ENCODE measurements at places on chromosomes 6 and 20.

DNA sequence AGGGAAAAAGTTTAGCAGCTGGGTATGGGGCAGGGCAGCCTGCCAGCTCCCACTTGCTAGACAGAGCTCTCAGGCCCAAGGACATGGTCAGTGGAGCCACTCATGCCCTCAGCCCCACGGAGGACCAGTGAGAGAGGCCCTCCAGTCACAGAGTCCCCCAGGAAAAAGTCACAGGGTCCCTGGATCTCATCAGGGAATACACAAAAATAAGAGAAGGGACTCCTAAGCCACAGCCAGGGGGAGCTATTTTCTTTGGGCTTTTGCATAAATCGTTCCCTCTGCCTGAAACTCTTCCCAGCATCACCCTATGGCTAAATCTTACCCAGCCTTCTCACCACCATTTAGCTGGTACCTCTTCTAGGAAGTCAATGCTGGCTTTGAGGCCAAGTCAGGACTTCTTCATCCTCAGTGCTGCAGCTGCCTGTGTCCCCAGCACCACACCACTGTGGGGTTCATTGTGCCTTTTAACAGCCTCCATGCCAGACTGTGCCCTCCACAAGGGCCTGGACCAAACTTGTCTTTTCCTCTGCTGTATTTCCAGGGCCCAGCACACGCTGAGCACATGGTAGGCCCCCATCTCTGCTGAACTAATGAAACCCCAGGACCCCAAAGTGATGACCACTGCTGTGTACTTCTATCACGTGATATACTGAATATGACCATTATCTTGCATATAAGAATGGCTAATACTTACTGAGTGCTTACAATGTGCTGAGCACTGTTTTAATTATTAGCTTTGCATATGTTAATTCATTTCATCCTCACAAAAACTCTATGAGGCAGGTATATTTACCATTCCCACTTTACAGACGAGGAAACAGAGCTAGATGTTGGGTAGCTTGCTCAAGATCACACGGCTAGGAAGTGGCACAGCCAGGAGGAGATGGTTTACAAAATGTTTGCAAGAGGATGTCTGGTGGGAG, 2.0 kb downstream of the ZNF335 start:
- no peak for DNase-seq

DNA sequence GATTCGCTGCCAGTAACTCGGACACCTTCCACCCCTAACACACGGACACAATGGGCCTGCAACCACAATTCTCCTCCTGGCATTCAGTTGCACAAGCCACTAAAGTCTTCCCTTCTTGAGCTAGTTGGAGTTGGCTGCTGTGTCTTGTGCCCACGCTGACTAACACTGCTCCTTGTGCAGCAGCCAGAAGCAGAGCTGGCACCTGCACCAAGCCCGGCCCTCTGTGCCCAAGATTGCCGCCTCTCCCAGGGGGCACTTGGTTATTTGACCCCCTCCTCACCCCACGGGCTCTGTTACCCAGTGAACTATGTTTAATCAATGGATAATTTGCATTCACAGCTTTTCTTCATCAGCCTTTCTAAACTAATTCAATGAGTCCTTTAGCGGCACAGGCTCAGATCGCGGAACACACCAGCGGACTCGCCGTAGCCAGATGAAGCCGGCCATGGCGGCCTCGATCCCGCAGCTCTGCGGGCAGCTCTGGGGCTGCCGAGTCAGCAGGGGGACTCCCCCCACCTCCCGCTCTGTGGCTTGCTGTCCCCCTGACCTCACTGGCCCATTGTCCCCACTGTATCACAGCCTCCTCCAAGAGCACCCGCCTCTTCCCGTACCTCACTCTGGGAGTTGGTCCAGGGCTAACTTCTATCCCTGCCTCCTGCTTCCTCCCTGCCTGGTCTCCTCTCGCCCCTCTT, 94.8 kb upstream of the AFDN start:
- DNase-seq = no peak

GRCh38 chr20:25023356-25023755, 30.8 kb upstream of the APMAP start:
- no peak for DNase-seq

DNA sequence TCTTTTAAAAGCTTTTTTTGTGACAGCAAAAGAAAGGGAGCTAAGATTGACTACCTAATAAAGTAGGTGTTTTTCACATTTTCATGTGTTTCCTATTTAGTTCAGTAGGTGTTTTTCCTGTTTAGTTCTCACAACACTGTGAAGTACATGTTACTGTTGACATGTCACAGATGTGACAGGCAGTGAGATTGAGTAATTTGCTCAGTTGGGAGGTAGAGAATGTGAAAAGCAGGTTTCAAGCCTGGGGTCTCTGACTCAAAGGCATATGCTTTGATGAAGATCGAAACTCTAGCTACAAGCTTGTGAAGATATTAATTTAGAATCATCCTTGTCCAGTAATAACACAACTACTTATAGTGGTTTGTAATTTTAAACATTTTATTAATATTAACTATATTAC, 43.1 kb downstream of the SLX4IP start:
- no peak for DNase-seq

DNA sequence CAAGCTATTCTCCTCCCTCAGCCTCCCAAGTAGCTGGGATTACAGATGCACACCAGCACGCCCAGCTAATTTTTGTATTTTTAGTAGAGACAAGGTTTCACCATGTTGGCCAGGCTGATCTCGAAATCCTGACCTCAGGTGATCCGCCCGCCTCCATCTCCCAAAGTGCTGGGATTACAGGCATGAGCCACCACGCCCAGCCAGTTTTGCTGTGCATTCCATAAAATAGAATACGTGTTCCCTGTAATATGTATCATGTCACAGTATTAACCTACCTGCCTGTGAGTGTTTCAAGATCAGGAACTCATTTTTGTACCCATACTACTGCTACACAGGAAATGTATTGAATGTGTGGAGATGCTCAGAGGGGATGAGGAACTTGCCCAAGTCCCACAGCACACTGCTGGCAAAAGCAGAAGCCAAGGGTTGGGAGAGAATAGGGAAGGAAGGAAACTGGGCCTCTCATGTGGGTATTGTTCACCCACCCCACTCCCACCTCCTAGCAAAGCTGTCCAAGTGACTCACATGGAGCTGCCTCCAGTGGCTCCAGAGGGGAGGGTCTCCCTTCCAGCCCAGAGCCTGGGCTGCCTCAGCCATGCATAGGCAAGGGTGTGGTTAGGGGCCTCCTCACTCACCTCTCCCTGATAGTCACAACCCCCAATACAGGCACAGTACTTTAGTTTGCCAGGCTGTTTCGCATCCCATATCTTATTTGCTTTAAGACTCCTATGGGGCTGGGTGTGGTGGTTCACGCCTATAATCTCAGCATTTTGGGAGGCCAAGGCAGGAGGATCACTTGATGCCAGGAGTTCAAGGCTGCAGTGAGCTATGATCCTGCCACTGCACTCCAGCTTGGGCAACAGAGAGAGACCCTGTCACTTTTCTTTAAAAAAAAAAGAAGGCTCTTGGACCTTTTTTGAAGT, 9.4 kb downstream of the HM13 start:
- peak; percentile 20 for DNase-seq

GRCh38 chr6:138422861-138423260, 18.8 kb downstream of the HEBP2 start:
- no peak for DNase-seq

DNA sequence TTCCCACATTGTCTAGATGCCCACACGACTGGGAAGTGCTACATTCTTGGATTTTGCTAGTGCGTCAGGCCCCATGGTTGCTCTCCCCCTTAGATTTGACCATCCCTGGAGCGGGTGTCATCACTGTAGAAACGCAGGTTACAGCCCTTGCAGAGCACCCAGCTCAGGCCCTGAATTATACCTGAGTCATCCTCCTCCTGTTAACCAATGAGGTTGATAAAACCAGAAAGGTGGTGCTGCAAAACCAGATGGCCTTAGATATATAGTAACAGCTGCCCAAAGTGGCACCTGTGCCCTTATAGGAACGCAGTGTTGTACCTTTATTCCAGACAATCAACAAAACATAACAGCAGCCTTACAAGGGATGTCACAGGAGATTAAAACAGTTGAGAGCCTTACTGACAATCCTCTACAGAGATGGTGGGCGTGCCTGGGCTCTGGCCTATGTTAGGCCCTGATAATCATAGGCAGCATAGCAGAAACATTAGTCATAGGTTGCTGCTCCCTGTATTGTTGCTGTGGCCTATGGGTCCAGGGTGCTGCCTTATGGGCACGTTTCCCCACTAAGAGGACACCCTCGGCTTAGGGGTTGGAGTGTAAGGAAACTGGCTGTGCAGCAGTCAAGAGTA, 33.6 kb upstream of the HSF2 start:
- DNase-seq = no peak

- no peak for DNase-seq
Observed at GRCh38 chr6:69768664-69769063, 28.1 kb downstream of the LMBRD1 start.

GRCh38 chr20:34971561-34972235, 16.0 kb downstream of the MYH7B start:
- DNase-seq = no peak

DNA sequence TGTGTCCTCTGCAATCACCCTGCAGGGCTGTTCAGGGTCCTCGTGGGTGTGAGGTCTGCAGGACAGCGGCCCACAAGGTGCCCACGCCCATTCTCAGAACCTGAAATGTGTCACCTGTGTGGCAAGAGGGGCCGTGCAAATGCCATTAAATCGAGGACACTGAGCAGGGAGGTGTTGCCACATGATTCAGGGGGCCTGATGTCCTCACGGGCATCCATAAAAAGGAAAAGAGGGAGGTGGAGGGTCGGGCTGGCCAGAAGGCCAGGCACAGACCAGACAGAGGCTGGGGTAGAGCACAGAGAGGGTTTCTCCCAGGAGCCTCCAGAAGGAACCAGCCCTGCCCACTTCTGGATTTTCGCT, 239.6 kb downstream of the ERMARD start:
- DNase-seq = no peak

GRCh38 chr6:149887343-149887742, 10.6 kb downstream of the RAET1E start:
- DNase-seq = no peak

- DNase-seq = no peak
Observed at GRCh38 chr6:3921663-3922062, 72.5 kb downstream of the FAM50B start.

GRCh38 chr6:109579361-109579760, 96.3 kb upstream of the ZBTB24 start:
- DNase-seq = peak; percentile 12

GRCh38 chr6:137845460-137845859, 21.6 kb upstream of the TNFAIP3 start:
- no peak for DNase-seq

DNA sequence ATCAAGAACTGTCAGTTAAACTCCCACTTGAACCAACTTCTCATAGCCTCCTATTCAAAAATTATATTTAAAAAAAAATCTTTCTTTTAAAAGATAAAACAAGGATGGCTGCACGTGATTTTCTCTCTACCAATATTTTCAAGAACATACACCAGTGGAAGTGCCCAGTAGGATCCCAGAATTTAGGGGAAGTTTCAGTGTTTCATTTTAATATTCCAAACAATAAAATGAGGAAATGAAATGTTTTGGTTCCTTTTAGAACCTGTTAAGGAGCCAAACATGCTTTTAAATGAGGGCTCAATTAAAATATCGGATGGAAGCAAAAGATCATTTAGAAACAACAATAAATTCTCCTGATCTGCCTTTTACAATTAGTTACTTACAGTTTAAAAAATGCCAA, 26.4 kb upstream of the PRELID3B start:
- DNase-seq = no peak

- DNase-seq = no peak
Observed at GRCh38 chr20:45444050-45444449, 25.5 kb upstream of the WFDC2 start.

GRCh38 chr6:143195349-143195845, 134.7 kb downstream of the AIG1 start:
- DNase-seq = no peak

DNA sequence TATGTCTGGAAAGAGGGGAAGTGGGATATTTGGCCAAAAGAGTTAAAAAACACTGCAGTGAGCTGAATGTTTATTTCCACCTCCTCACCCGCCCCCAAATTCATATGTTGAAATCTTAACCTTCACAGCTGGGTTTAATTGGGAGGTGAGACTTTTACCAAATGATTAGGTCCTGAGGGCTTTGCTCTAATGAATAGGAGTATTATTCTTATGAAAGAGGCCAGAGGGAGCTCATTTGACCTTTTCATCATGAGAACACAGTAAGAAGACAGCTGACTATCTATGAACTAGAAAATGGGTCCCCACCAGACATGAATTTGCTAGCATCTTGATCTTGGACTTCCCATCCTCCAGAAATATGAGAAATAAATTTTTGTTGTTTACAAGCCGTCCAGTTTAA, 1028.9 kb downstream of the PHF3 start:
- no peak for DNase-seq

- DNase-seq = no peak
Observed at GRCh38 chr6:5673019-5673790, 333.5 kb downstream of the NRN1 start.

- no peak for DNase-seq
Observed at GRCh38 chr6:144898741-144899140, 613.6 kb downstream of the UTRN start.

DNA sequence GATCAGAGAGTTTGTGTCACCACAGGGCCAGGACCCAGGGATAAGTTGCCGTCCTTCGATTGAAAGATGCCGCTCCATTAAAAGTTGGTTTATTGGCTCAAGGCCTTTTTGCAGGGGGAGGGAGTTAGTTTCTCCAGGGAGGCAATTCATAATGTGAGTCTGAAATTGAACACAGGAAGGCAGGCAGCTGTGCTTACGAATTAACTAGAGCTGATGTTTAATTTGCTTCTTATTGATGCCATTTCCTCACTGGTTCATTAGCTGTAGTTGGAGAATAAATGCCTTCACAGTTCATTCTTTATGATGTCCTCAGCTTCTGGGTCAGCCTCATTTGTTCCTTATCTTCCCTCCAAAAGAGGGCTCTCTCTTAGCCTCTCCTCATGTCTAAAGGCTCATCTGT, 113.2 kb upstream of the PTPRT start:
- DNase-seq = no peak

GRCh38 chr20:25083141-25083772, 1.3 kb upstream of the VSX1 start:
- no peak for DNase-seq

DNA sequence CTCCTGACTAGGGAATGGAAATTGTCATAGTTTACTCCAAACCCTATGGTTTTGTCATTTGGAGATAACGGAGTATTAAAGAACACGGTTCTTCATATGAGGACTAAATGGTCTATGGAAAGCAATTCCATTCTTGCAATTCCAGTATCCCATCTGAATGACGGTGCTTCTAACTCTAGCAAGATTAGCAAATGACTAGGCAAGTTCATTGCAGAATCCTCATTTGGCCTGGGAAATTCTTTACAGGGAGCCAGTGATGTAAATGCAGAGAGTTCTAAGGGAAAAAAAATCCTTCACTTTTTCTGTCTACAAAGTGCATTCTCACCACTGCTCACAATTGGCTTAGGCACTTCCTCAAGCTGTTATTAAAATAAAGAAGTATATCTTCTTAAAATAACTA, 111.5 kb downstream of the MOXD1 start:
- no peak for DNase-seq

GRCh38 chr6:70289299-70289698, 13.6 kb downstream of the COL9A1 start:
- no peak for DNase-seq
